ENCODE measurements at places on chromosomes 7 and 10.

DNA sequence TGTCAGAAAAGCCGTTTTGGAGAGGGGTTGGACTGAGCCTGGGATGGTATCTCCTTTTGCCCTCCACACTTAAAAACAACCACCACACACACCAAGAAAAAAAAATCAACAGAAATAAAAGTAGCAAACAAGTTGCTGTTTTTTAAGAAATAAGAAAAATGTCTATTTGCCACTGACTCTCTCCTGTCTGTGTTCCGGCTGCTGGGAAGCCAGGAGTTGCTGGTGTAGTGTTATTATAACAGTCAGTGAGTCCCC is 163 bp downstream of the EGR2 start:
- DNase-seq: no peak

DNA sequence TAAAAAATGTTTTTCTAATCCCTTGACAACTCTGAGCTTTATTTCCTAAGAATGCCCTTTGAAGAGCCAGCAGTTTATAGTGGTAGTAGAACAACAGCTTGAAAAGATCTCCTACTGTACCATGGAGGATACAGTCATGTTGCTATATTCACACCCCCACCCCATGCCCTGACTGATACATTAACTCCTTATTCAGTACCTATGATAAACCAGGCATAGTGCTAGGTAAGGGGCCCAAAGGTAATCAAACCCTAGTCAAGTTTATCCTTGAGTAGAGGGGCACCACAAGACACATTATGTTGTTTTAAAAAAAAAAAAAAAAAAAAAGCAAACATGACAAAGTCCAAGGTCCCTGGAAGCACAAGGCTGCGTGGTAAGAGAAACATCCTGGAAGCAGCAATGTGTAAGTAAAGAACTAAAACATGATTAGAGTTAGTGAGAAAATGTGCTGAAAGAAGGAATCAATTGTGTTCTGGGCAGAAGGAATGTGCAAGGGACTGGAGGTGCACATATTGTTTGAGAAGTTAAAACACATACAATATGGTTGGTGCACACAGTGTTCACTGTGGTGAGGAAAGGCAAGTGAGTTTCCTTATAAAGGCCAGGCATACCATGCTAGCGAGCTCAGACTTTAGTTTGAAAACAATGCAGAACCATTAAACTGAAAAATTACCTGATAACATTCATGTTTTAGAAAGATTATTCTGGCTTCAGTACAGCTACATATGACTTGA is 51.2 kb downstream of the PDE1C start:
- DNase-seq: no peak

GRCh38 chr7:143287935-143288826 is at the start of gene CASP2:
TSS of gene CASP2 (plus strand) at chr7:143288351. CDS start at chr7:143288456, 105 bp downstream.
- DNase-seq: peak; percentile 99

GRCh38 chr7:105132835-105133234 is 118.8 kb downstream of the KMT2E start:
- no peak for DNase-seq

- no peak for DNase-seq
Measured at GRCh38 chr7:79292834-79293233, 160.6 kb downstream of the MAGI2 start.

GRCh38 chr7:15086131-15086611 is 183.6 kb upstream of the DGKB start:
- DNase-seq: no peak

- DNase-seq: no peak
Measured at GRCh38 chr10:132421847-132422751, 25.1 kb downstream of the PWWP2B start.

GRCh38 chr10:69801434-69802315 is at the start of gene COL13A1:
TSS of gene COL13A1 (plus strand) at chr10:69801906. CDS start at chr10:69802424, 518 bp downstream.
- no peak for DNase-seq
